ENCODE measurements at places on chromosomes 6 and 20.
A peak's percentile ranks its signal among the peaks of the same experiment; 100 is the strongest.

DNA sequence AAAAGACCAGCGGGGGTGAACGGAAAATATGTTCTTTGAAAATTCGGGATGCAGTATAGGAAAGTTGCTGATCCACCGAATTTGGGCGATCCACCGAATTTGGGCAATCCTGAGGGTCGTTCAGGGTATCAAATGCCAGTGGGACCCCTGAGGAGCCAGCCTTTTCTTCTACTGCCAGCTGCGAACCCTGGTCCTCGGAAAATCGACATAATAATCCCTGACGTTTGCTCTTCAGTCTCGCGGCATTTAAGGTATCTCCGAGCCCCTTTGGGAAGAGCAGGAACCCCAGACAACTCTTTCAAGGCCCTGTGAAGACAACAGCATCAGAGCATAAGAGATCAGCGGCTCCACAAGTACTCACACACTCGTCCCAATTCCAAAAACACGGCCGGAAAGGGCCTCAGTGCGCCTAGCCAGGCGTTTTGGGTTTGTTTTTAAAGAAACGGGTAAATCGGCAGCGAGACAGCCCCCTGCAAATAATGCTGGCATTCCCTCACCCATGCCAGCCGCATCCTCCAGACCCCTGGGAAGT is 1.0 kb downstream of the SIM1 start:
- DNase-seq = no peak

DNA sequence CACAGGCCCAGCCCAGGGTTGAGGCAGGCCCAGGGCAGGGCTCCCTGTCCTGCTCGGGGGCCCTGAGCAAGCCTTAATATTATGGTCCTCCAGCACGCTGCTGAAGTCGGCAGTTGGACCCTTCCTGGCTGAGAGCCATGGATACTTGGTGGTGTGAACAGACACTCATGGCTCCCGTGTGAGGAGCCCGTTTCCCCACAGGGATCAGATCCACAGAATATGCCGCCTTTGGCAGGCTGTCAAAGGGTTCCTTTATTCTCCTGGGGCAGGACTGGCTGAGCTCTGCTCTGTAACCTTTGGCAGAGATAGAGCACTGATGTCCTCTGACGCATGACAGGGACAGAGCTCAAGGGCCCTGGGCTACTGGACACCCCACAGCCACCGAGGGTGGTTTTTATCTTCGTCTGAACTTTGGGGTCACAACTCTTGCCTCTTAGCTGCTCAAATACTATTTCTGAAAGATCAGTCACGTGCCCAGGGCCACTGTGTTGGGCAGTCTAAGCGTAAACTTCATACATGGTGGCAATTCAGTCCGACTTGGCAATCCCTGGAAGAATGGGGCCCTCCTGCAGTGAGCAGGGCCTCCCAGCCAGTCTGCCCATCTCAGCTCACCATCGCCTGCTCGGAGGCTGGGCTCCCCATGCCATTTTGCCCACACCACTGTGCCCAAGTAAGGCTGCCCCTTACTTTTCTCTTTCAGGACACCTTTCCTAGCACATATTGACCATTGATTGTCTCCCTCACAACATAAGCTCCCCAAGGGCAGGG is 49.1 kb downstream of the TTI1 start:
- no peak for DNase-seq

DNA sequence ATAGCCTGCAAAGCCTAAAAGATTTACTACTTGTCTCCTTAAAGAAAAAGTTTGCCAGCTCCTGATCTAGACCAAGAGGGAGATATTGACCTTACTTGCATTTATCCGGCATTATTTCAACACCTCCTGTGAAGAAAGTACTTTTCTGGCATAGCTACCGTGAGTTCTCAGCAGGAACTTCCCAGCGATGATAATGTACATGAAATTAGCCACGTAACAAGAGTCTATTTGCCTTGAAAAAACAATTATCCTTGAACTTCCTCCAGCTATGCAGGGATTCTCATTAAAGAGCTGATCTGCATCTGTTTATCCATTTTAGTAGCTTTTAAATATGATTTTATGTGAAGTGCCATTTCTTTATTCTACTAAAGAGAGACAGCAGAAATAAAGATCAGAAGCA is 41.7 kb downstream of the ALDH5A1 start:
- no peak for DNase-seq

DNA sequence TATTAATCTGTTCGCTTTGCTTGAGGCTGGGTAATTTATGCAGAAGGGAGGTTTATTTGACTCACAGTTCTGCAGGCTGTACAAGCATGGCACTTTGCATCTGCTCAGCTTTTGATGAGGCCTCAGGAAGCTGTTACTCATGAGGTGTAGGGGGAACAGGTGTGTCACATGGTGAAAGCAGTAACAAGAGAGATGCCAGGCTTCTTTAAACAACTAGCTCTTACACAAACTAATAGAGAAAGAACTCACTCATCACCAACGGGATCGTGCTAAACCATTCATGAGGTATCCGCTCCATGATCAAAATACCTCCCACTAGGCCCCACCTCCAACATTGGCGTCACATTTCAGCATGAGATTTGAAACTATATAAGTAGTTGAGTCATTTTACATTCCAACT is 34.4 kb upstream of the GCLC start:
- DNase-seq = no peak

DNA sequence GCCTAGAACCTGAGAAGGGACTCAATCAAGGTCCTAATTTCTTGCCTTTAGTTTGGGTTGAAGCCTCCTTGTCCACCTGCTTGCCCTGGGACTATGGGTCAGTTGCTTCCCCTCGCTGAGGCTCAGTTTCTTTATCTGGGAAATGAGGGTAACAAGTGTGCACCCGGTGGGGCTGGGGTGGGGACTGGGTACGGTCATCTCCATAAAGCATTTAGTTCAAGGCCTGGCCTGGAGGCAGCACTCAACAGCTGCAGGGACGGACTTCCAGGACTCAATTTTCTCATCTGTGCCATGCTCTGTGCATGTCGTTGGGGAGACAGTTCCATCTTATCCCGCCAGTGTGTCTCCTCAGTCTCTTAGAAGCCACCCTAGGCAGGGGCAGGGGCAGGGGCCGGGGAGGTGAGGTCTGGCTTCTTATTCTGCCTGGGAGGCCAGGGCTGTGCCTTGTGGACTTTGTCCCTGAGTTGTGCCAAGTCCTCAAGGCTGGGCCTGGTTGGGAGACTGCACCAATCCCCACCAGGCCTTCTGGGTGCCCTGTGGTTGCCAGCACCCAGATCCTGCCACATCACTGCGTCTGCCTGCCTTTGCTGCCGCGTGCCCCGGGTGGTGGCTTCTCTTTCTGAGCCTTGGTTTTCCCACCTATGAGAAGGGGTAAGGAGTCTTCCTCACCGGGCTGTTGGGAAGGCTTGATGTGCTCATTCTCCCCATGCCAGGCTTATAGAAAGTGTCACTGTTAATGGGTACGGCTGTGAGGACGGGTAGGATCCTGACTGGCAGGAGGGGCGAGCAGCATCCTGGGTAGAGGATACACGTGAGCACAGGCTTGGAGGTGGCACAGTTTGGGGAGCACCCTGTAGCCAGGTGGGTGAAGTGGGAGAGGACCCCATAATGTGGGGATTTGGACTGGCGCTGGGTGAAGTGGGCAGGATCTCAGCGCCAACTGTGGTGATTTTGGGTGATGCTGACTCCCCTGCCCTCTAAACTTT is 8.6 kb downstream of the SRC start:
- no peak for DNase-seq

GRCh38 chr6:159742165-159742564 is 14.9 kb downstream of the WTAP start:
- no peak for DNase-seq

DNA sequence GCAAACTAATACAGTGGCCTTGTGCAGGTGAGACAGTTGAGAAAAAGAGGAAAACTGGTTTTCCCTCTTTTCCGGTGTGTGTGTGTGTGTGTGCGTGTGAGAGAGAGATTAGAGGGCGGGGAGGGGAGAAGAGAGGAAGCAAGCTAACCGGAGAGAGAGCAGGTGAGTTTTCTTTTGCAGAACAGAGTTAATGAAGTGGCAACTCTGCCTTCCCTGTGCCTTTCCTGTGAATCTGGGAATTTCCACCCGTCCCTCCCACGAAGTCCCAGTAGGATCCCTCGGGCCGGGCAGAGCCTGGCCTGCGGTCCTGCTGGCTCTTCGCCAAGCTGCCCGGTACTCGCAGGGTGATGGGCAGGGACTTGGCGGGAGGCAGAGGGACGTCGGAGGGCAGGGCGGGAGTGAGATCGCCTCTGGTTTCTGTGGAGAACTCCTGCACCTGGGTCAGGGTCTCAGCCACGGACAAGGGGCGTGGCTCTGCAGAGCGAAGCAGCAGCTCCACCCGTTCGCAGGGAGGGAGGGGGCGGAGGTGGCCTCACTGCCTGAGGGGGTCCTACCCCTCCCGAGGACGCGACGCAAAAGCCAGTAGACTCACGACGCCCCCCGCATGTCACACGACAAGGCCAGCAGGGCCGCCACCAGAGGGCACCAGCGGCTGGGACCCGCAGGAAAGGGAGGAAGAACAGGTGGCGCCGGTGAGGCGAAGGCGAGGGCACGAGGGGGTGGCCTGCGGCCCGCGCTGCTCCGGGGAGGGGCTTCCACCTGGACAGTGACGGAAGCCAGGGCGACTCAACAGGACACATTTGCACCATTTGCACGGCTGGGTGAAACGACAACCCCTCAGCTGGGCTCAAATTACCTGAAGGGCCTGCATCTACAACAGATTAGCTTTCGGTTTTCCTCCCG is 51.2 kb upstream of the RNF182 start:
- peak; percentile 67 for DNase-seq

DNA sequence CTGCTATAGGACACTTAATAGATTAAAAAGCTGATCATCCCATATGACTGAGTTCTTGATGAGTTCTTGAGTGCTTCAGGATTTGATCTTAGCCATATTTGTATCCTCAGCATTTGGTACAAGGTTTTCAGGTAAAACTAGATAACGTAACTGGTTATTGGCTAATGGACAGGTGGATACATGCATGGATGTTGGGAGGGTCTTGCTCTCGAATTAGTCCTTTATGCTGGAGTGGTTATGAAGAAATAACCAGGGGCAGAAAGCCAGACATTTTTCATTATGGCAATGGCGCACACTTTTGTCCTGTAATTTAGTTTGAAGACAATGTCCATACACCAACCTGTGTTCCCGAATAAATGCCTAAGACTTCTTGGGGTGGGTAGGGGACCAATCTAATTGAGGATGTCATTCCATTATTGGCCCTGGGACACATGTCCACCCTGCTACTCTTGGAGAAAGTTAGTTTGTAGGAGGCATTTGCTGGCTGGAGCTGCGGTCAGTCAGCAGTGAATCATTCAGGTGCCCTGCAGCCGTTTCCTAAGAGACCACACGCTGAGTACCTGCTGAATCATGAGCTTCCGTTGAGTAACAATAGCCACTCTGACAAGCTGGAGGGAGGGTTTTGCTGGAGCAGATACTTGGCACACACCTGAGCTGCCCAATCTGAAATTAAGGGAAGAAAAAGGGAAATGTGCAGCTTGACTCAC is 194.4 kb downstream of the FOXA2 start:
- no peak for DNase-seq
